Stimulated activated CD8-positive, alpha-beta memory T cell treated with anti-CD3 and anti-CD28 coated beads, Interleukin-4, amount 100 ng/mL, for 1 hour (primary cell): ENCODE measurements at places on chromosomes 11 and 22.

GRCh38 chr11:65390996-65391395 lies 4.6 kb downstream of the FRMD8 start:
- DNase-seq, result no peak

DNA sequence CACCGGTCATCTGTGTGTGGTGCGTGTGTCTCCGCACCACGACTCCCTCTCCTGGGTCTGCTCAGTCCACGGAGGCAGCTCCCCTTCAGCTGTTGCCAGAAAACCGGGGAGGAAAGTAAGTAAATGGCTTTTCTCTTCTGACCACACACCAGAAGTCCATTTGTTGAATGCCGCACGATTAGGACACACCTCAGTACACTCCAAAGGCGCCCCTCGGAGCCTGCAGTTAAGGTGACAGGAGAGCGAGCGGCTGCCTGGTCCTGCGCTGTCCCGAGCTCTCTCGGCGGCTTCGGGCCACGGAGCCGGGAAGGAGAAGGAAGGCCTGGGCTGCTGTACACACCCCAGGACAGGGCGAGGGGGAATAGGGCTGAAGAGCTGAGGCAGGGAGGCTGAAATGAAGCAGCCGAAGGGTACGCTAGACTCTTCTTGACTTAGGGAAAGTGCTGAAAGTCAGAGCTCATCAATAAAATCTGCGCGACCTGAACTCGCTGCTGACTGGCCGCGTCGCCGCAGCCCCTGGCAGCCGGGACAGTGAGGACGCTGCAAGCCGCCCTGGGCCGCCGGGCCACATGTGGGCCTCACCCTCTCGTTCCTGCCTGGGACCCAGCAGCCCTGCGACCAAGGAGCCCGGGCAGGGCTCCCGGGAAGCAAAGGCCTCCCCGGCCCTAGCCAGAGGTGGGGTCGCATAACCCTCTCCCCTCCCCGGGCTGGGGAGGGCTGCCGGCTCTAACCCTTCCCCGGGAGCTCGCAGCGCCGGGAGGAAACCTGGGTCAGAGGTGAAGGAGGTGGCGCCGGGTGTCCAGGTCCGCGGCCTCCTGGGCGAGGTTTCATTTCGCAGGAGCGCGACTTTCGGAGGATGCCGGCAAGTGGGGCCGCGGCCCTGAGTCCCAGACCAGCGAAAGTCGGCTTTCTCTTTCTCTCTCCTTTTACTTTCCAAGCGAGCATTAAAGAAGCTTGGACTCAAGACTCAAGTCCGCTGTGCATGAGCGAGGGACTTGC lies 1.6 kb upstream of the PAX6 start:
- DNase-seq, result no peak

GRCh38 chr11:1990872-1991578 lies 6.6 kb downstream of the H19 start:
- DNase-seq, result no peak

GRCh38 chr11:63931876-63932275 lies 6.9 kb upstream of the NAA40 start:
- DNase-seq, result no peak

DNA sequence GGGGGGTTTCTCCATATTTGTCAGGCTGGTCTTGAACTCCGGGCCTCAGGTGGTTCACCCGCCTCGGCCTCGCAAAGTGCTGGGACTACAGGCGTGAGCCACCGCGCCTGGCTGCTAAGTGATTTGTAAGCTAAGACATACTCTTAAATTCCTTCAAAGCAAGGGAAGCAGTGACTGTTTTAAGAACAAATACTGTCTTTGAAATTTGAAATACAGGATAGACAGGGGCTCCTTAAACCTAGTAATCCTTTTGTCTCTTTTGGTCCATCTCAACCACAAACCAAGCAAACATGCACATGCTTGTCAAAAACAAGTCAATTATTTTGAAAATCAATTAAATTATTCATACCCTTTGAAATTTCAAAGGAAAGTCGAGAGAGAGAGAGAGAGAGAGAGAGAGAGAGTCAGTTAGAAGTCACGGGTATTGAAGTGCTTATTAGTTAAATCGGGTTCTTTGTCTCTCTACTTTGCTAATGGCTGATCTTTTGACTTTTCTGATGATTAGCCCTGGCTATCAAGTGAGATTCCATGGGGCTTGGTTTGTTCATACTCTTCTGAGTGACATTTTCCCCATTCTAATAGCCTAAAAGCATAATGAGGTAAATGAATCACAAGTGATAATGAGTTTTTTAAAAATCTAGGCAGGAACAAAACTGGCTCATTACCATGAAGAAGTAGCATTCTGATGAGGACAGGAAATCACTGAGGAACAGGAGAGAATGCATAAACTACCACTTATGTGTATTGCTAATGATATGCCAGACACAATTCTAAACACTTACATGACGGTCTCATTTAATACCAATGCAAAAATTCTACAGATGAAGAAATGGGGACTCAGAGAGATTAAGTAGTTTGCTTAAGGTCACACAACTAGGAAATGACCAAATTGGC lies 48.0 kb downstream of the MCHR1 start:
- DNase-seq, result no peak

GRCh38 chr11:65634905-65635731 lies 2.8 kb upstream of the SIPA1 start:
- no peak for DNase-seq

DNA sequence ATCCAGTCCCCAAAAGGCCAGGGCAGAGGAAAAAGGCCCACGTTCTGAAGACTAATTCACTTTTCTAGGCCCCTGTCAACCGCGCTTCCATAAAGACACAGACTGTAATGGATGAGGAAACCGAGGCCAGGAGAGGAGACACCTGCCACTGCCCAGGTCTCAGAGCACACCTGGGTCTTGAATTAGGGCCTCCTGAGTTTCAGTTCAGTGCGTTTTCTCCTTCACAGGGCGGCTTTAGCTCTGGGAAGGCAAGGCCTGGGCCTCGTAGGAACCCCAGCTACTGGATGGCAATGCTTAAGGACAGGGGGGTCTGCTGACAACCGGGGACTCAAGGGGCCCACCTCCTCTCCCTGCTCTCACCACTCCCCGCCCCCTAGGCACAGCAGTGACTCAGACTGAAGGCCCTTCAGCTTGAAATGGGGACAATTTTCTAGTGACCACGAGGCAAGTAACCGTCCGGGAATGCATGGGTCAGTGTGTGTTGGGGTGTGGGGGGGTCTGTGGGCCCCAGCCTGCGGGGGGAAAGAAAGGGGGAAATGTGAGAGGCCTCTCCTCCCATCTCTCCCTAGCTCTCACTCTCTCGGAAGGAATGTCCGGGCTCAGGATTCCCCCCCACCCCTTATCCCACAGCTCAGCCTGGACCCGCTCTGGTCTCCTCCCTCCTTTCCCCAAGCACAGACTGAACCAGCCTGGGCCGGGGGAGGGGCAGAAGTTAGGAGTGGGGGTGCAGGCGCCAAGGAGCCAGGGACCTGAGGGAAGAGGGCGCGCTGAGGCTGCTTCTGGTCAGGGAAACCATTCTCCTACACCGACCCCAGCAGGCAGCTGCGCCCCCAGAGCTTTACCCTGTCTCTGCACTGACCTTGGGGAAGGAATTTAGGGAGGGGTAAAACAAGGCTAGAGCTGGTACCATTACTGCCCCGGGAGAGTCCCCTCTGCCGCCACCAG lies 17.2 kb downstream of the CREB3L1 start:
- DNase-seq, result no peak

DNA sequence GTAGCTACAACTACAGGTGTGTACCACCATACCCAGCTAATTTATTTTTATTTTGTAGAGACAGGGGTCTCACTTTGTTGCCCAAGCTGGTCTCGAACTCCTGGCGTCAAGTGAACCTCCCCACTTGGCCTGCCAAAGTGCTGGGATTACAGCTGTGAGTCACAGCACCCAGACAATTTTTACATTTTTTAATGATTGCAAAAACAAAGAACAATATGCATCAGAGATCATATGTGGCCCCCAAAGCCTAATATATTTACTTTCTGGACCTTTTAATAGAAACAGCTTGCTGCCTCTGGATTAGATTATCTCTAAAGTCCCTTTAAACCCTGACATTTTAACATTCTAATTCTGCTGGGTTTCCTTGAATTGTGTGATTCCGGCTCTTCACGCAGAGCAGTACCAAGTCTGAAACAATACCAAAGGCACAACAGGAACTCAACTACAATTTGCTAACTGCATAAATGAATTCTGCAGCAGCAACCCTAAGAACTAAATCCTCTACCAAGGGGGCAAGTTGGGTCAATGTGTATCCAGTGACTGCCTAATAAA lies 25.0 kb downstream of the RAB30 start:
- DNase-seq, result no peak

DNA sequence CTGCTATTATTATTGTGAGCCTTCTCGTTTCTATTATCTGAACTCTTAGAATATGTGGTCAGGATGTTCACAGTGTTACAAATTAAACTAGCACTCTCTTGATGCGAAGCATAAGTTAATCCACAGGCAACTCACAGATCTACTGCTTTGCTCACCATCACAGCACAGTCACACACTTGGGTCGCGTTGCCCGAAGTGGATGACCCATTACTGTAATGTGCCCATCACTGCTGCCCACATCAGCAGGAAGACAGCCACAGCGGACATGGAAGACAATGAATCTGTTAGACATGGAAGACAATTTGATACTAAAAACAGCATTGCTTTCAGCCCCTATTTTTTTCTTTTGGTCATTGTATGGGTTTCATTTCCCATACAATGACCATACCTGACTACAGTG lies 216.4 kb upstream of the B3GAT1 start:
- no peak for DNase-seq
